ENCODE measurements at places on chromosomes 1 and 21. TPM values are rescaled to one million over a fixed set of nuclear protein-coding genes. Genes with fewer than 3 reads are reported as not detected.

DNA sequence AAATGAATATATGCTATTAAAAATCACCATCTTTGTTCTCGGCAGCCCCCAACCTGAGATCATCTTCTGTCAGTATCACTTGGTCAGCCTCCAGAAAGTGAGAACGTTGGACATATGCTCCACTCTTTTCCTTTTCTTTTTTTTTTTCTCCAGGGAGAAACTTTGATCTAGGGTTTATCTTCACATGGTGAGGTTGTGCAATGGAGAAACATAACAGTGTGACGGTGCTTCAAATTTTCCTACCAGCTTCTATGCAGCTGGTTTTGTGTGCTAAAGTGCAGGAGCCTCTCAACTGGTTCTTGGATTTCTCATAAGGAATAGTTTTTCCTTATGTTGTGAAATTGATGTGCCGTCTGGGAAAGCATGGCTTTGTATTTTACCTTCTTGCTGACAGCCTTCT lies 1202.9 kb downstream of the NCAM2 start:
- no peaks in the 10 kb centered on the region for H3K27me3 ChIP-seq
- no peaks in the 10 kb centered on the region for H3K36me3 ChIP-seq
- H3K4me1 ChIP-seq, result no peaks in the 10 kb centered on the region
- DNase-seq, result no peak
- H3K27ac ChIP-seq, result no peak overlapping the region

DNA sequence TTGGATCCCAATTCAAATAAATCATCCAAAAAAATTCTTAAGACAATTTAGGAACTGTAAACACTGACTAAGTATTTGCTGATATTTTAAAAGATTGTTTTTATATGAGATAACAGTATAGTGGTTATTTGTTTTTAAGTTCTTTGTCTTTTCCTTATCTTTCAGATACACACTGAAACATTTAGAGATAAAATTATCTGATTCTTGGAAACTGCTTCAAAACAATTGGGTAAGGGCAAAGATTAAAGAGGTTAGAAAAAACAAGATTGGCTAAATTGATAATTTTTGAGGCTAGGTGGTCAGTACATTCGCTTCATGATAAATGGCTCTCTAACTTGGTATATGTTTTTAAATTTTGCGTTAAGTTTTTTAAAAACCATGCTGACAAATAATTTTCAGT lies 117.3 kb downstream of the PSMG1 start:
- no peaks in the 10 kb centered on the region for H3K27me3 ChIP-seq
- H3K4me1 ChIP-seq, result no peaks in the 10 kb centered on the region

DNA sequence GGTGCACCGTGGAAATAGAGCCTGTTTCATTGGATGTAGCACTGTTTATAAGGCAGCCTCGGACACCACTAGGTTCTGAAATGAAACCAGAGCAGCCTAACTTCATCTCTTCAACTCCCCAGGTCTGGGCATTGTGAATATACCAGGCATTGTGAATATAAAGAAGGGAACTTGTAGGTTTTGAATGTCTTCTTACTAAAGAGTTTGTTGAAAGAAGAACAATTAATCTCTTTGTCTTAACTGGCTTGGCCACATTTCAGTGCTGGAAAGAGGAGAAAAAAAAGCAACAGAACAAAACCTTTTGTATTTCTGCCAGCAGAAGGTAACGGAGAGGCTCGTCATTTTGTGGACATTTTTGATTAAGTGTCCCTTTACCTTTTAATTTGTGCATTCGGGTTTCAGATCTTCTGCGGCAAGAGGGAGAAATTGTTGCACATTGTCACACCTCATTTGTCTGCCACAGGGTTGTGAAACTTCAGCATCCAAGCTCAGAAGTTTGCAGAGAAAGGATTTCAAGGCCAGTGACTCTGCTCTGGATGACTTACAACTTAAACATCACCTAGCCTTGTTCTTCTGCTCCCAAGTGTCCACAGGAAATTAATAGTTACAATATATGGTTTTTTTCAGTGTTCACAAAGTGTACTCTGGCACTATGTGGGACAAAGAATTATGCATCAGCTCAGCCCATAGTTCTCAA lies 158.3 kb downstream of the KAZN start:
- H3K4me3 ChIP-seq, result no peak overlapping the region
- no peak for DNase-seq
- no peak overlapping the region for H3K27ac ChIP-seq
- no peaks in the 10 kb centered on the region for H3K27me3 ChIP-seq
- H3K36me3 ChIP-seq, result no peaks in the 10 kb centered on the region

DNA sequence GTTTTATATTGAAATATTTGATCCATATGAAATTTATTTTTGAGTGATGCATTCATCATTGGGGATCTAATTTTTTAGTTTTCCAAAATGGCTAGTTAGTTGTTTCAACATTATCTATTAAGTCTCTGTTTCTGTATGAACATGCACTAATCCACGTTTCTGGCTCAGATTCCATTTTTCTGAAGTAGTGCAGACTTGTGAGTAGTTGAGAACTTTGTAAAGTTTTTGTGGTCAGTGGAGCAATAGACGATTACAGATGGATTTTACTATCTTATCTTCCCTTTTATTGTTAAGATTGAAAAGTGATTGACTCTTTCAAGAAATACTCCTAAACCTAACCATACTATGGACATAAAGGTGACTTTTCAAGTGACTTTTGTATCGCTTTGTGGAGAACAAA lies 16.7 kb downstream of the SOAT1 start:
- H3K27ac ChIP-seq, result no peak overlapping the region
- DNase-seq, result no peak
- no peaks in the 10 kb centered on the region for H3K4me1 ChIP-seq
- no peak overlapping the region for H3K4me3 ChIP-seq

GRCh38 chr1:228408869-228409805 lies 2.5 kb upstream of the TRIM11 start:
- DNase-seq, result no peak
- peaks cover 6% of the 10 kb centered on the region for H3K36me3 ChIP-seq
- H3K4me1 ChIP-seq, result peaks cover 22% of the 10 kb centered on the region

DNA sequence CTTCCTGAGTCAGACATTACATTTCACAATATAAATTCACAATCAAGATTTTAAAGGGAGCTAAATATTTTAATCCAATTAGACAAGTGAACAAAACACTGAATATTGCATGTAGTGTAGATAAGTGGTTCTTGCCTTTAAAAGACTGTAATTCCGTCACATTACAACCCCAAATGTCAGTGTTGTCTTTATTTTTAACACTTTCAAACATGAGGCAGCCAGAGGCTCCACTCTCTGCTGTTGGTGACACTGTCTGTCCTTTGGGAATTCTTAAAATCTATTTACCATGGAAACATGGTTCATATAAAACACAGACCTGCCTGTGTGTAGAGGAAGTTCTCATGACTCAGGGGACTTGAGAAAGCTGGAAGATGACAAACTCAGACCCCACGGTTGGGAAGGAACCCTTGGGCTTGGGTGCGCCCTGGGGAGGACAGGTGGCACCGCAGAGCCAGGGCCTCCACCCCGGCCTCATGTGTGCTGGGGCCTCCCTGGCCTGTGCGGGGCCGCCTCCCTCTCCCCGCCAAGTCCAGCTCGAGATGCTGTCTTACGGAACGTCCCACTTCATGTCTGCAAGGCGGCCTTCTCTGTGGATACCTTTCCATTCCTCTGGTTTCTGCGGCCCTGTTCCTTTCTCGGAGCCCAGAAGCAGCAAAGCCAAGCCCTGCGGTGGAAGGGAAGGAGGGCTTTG lies 239.0 kb downstream of the SDCCAG8 start:
- H3K4me3 ChIP-seq, result no peak overlapping the region
- no peaks in the 10 kb centered on the region for H3K36me3 ChIP-seq
- DNase-seq, result no peak

- H3K36me3 ChIP-seq, result no peaks in the 10 kb centered on the region
- DNase-seq, result no peak
- H3K27me3 ChIP-seq, result no peaks in the 10 kb centered on the region
- no peak overlapping the region for H3K4me3 ChIP-seq
- H3K4me1 ChIP-seq, result no peaks in the 10 kb centered on the region
Measured at GRCh38 chr1:231972111-231972445, 345.5 kb downstream of the DISC1 start.

DNA sequence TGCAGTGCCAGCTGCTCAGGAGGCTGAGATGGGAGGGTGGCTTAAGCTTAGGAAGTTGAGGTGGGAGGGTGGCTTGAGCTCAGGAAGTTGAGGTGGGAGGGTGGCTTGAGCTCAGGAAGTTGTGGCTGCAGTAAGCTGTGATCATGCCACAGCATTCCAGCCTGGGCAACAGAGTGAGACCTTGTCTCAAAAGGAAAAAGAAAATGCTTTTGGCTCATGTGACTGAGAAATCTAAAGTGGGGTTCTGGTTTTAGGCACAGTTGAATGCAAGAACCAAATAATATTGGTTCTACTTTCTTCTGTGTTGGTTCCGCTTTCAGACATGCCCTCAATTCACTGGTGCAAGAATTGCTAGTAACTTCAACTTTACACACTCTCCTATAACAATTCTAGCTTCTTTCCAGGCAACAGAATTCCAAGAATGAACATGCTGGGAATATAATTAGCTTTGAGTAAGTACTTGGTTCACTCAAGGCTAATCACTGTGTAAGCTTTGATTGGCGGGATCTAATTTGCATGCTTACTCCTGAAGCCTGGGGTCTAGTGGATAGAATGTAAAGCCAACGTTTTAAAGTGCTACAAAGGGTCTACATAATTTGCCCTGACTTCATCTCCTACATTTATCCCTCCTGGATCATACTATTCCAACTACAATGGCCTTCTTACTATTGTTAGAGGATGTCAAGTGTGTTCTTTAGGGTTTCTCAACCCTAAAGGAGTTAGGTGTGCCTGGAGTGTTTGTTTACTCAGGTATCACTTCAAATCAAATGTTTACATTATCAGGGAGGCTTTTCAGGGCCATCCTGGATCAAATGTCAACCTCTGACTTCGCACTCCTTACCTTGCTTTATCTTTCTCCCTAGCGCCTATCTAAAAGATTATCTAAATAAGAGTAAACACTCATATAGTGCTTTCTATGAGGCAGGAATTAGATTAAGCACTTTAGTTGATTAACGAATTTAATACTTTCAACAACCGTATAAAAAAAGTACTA lies 115.1 kb downstream of the SLC16A1 start:
- no peak for DNase-seq
- no peaks in the 10 kb centered on the region for H3K27me3 ChIP-seq
- H3K27ac ChIP-seq, result no peak overlapping the region
- no peaks in the 10 kb centered on the region for H3K36me3 ChIP-seq
- no peaks in the 10 kb centered on the region for H3K4me1 ChIP-seq

DNA sequence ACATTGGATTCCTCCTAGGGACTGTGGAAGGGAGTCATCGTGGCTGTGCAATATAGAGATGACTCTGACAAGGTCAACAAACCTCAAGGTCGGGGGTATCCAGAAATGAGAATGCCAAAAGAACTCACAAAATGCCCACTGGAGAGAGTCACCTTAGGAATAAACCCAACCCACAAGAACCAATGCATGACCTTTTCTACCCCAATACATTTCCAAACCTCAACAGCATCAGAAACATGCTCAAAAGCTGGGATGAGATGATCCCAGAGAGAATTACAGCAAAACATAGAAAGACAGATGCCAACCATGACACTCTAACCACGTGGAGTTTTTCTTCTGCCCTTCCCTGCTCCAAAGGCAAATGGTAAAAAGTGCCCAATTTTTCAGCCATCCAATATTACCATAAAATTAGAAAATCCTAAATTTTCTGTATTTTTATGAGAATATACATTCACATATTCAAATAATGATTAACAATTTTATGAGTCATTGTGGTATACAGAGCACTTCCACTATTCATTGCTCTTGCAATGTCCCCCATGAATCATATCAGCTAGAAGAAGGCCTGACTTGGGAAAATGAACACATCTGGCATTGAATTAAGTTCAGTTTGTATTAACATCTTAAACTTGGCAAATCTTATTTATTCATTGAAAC lies 88.2 kb upstream of the PALMD start:
- H3K27me3 ChIP-seq, result no peaks in the 10 kb centered on the region
- H3K36me3 ChIP-seq, result no peaks in the 10 kb centered on the region
- no peaks in the 10 kb centered on the region for H3K4me1 ChIP-seq
- no peak for DNase-seq

DNA sequence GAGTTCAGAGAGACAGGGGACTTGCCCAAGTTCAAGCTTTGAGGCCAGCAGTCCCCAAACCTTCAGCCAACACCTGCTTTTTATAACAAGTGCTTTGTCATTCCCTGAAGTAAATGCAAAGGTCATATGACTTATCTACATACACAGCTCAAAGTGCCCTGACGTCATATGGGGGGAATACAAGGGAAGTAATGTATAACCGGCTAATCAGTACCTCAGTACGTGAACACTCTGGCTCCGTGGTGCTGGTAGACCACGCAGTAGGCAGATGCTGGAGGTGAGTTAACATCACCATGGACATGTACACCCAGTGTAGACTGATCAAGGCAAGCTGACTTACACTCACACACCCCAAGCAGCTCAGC lies 60.0 kb downstream of the BACE2 start:
- H3K4me3 ChIP-seq, result no peak overlapping the region
- no peak for DNase-seq
- no peak overlapping the region for H3K27ac ChIP-seq

DNA sequence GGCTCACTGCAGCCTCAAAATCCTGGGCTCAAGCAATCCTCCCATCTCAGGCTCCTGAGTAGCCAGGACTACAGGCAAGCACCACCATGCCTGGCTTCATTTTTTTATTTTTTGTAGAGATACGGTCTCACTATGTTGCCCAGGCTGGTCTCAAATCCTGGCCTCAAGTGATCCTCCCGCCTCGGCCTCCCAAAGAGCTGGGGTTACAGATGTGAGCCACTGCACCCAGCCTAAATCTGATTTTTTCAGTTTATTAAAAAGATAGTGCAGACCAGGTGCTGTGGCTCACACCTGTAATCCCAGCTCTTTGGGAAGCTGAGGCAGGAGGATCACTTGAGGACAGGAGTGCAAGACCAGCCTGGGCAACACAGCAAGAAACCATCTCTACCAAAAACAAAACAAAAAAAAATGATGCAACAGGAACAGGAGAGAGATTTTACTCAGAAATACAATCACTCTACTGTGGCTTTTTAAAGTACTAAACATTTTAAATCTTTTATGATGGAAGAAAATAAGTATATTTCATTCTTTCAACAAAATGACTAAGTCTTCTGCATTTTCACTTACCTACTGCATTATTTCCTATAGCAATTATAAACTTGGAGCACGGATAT lies 1.9 kb downstream of the PSMG1 start:
- DNase-seq, result no peak
- peaks cover 38% of the 10 kb centered on the region for H3K4me1 ChIP-seq
- H3K27ac ChIP-seq, result no peak overlapping the region
- H3K27me3 ChIP-seq, result no peaks in the 10 kb centered on the region

GRCh38 chr1:248840946-248841345 lies 2.9 kb downstream of the ZNF672 start:
- H3K27me3 ChIP-seq, result no peaks in the 10 kb centered on the region
- H3K36me3 ChIP-seq, result peaks cover 6% of the 10 kb centered on the region
- H3K4me1 ChIP-seq, result peaks cover 39% of the 10 kb centered on the region
- H3K4me3 ChIP-seq, result no peak overlapping the region
- H3K27ac ChIP-seq, result no peak overlapping the region

- H3K4me1 ChIP-seq, result no peaks in the 10 kb centered on the region
- H3K27ac ChIP-seq, result no peak overlapping the region
- DNase-seq, result no peak
- H3K27me3 ChIP-seq, result no peaks in the 10 kb centered on the region
- no peaks in the 10 kb centered on the region for H3K36me3 ChIP-seq
- H3K4me3 ChIP-seq, result no peak overlapping the region
Measured at GRCh38 chr1:192266645-192267044, 50.1 kb upstream of the RGS21 start.

GRCh38 chr21:14550135-14550534 lies 4.0 kb upstream of the SAMSN1 start:
- DNase-seq, result no peak
- no peaks in the 10 kb centered on the region for H3K27me3 ChIP-seq
- H3K36me3 ChIP-seq, result no peaks in the 10 kb centered on the region
- no peak overlapping the region for H3K27ac ChIP-seq
- H3K4me1 ChIP-seq, result no peaks in the 10 kb centered on the region

PLEKHN1 gene
- 0.72 TPM for total RNA-seq

NBPF4 gene
- total RNA-seq, result not detected

CREB3L4 gene
- 44.0 TPM for total RNA-seq

PLA2G5 gene
- total RNA-seq, result not detected

PPCS gene
- total RNA-seq, result 100 TPM

Data from Karpas-422 (cell line).